ENCODE measurements at places on chromosomes 3 and 15. TPM values are rescaled to one million over a fixed set of nuclear protein-coding genes. Genes with fewer than 3 reads are reported as not detected.

GRCh38 chr15:83833569-83833968 lies 179.6 kb downstream of the ADAMTSL3 start:
- H3K36me3 ChIP-seq = no peaks in the 10 kb centered on the region
- no peak for DNase-seq
- H3K4me3 ChIP-seq = no peak overlapping the region
- no peak overlapping the region for H3K27ac ChIP-seq

GRCh38 chr3:135549928-135550494 lies 415.5 kb upstream of the PPP2R3A start:
- no peaks in the 10 kb centered on the region for H3K36me3 ChIP-seq
- no peak overlapping the region for H3K27ac ChIP-seq
- DNase-seq = no peak
- no peak overlapping the region for H3K4me3 ChIP-seq

Gene ARHGEF3
- polyA plus RNA-seq = 5.1 TPM

DNA sequence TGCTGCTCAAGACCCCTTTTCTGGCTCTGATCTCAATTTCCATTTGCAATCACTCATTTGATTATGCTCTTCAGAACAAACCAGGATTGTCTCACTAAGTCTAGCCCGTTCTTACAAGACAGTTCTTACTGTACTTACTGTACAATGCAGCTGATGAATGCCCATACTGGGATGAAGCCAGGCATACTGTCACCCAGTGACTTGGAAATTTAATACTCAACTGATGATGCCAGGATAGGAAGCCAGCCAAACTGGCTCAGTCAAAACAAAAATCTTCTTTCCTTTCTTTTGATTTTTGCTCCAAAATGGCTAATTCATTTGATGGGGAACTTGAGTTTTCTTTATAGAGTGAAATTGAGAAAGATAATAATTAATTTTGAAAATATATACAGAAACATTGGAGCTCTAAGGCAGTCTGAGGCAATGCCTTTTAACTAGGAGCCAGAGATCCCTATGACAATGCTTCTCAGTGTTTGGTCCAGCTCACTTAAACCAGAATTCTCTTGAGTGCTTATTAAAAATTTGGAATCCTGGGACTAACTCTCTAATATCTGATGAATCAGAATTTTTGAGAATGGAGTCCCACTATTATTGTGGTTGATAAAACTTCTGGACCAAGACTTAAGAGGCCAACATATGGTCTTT lies 265.6 kb upstream of the THBS1 start:
- DNase-seq = no peak
- no peak overlapping the region for H3K27ac ChIP-seq

Gene IGDCC3
- 16.4 TPM for polyA plus RNA-seq

- H3K27ac ChIP-seq = no peak overlapping the region
- H3K27me3 ChIP-seq = no peaks in the 10 kb centered on the region
- H3K4me1 ChIP-seq = no peaks in the 10 kb centered on the region
- no peaks in the 10 kb centered on the region for H3K36me3 ChIP-seq
Observed at GRCh38 chr3:129577925-129578786, 28.3 kb downstream of the PLXND1 start.
